ENCODE measurements at places on chromosomes 2 and 18.
A peak's percentile ranks its signal among the peaks of the same experiment; 100 is the strongest.

GRCh38 chr2:25926984-25927756 lies 48.9 kb upstream of the ASXL2 start:
- DNase-seq = no peak

DNA sequence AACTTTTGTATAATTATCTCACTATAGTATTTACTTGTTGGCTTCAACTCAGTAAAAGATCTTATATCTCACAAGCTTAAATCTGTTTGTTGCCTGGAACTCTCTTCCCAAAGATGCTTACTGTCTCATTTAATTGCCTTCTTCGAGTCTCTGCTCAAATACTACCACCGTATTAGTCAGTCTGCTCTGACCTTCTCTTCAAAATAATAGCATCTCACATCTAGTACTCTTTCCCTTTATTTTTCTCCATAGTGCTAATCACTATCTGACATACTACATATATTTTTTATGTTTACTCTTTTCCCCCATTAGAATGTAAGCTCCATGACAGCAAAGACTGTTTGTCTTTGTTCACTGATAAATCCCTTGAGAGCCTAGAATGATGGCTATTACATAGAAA lies 10.6 kb upstream of the MPP4 start:
- no peak for DNase-seq

GRCh38 chr18:52937840-52938239 lies 597.8 kb downstream of the DCC start:
- DNase-seq = no peak

DNA sequence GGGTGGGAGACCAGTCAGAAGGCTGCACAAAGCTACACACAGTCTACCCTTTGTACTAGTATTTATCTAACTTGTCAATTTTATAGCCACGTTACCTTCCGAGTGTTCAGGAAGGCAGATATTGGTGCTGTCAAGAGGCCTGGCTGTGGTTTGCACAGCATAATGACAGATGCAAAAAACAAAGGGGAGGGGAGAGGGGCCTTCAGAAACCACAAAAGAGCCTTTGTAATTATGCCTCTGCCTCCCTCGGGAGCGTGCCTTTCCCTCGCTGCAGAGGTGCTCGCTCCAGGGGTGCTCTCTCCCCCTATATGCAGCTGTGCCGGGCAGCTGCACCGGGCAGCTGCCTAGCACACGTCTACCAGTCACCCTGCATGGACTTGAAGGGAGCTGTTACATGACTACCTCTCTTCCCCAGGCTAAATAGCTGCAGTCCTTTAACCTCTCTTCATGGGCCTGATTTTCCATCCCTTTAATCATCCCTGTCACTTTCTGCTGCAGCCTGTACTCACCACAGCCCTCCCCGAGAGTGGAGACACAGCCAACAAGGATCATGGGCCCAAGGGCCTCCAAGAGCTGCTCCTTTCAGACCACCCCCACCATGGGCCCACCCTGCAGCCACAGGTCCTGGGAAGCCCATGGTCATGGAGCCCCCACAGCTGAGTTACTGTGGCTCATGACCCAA lies 168.4 kb upstream of the PKDCC start:
- DNase-seq = no peak

- peak; percentile 96 for DNase-seq
These were observed 76.2 kb upstream of the UPP2 start for GRCh38 chr2:158025255-158025996.

DNA sequence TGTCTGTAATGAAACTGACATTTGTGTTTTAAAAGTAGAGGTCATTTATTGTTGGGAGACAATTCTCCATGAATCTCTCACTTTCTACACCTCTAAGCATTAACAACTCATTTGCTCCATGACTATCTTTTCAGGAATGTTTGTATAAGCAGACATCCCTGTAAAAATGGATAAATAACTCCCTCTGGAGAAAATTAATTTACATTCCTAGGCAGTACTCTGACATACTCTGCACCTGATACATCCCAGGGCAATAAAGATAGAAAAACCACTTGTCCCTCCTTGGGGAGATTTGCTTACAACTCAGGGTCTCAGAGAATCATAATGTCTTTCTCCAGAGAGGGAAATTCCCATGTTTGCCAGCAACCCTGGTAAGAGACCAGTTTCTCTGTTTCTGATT lies 1037.7 kb upstream of the SLC39A10 start:
- DNase-seq = no peak

DNA sequence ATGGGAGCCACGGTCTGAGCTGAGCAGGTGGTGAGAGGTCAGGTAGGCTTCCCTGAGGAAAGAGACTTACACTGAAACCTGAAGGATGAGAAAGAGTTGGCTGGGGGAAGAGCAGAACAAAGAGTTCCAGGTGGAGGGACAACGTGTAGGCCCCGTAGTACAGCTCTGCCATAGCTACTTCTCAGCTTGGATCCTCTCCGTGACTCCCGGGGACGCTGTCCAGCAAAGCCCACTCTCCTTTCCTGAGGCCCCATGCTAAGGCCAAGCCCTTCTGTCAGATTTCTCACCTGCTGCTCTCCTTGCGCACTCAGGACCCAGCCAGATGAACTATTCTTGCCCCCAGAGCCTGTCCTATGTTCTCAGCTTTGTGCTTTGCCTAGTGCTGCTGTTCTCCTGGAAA lies 173.8 kb downstream of the GALNT1 start:
- DNase-seq = no peak
